ENCODE measurements at places on chromosomes 11 and 22.

DNA sequence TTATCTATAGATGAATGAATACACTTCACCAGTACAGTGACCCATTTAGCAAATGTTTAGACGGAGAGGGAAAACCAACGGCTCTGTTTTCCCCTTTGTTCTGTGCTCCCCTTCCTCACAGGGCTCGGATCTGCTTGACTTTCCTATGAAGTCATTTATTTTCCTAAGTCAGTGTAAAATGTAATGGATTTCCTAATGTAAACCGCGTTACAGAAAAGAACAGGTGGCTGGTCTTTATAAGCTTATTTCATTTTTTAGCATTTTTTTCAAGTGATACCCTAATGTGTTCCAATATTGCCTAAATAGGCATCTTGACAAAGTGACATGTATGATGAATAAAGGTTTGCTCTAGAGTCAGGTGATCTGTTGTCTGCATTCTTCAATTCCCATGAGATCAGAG, 207.5 kb downstream of the PGR start:
- DNase-seq = no peak

- DNase-seq = peak; percentile 15
These were observed 33.4 kb downstream of the SIK2 start for GRCh38 chr11:111635706-111636045.

DNA sequence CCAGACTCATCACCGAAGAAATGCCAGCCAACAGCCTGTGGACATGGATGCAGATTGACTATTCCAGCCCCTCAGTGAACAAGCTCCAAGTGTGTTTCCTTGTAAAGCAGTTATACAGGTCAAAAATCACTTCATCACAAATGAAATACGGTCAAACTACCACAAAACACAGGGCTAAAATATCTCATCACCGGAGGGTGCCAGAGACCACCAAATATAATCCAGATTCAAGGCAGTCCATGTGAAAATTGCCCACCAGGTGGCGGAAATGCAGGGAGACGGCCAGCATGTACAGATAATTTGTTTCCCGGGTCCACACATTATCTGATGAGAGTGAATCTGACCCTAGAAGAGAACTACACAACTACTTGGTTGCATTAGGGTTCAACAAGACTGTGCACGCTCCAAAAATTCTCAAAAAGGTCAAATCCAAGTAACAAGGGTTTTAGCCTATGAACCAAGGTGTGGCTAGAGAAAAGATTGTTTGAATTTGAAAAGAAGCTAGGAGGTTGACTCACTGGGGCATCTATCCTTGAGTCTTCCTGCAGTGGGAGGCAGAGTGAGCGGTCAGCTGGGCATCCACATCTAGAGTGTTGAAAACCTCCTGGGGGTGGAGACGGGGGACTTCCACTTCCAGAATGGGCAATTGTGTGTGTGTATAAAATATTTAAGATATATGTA, 71.7 kb downstream of the IGLL5 start:
- DNase-seq = peak; percentile 64

DNA sequence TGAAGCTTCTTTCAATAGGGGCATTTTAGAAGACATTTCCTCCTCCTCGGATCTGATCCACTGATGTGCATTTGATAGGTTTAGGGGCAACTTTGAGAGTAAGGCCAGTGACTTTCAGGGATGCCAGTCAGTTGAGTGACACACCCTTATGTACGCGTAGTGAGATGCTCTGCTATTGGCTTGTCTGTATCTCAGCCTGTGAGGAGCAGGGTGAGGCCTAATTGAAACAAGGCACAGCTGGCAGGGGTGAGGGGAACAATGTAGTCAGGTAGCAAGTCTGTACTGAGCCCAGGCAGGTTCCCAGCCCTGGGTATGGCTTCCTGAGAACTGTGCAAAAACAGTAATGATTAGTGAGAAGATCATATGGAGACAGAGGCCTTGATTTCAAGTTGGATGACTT, 61.5 kb downstream of the STIM1 start:
- no peak for DNase-seq

GRCh38 chr11:119352857-119353260, 6.4 kb upstream of the MFRP start:
- DNase-seq = peak; percentile 27

GRCh38 chr11:117011541-117011898, 86.7 kb downstream of the SIK3 start:
- no peak for DNase-seq

GRCh38 chr11:5833446-5833845, 8.3 kb downstream of the OR52E6 start:
- no peak for DNase-seq

- DNase-seq = no peak
These were observed 580 bp downstream of the DTX4 start for GRCh38 chr11:59172345-59173079.

DNA sequence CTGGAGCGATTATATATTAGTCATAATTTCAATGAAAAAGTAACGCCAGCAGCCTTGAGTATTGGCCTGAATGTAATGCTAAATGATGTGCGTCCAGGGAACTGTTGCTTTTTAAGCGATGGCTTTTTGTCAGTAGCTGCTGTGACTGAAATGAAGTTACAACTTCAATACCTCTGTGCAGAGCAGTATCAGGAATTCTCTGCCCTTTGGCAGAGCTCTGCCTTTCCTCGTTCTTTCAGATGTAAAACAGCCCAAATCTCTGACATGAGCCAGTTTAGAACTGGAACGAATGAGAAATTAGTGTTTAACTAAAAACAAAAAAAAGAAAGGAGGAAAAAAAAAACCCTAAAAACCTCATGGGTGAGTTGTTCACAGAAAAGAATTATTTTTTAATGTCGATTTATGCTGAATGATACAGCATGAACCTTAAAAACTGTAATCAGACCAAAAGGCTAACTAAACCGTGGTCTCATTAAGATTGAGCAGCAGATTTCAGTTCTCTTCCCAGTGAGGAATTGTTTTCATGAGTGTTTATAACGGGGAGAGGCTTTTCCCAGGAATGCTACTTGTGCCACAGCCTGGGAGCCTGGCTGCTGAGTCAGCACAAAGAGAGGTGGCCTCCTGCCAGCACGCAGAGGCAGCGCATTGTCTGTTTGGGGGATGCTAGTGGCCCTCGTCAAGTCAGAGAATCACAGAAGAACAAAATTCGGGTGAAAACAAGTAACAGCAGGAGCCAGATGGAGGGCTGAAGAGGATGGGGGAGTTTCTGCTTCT, 146.2 kb upstream of the RASSF10 start:
- peak; percentile 90 for DNase-seq

DNA sequence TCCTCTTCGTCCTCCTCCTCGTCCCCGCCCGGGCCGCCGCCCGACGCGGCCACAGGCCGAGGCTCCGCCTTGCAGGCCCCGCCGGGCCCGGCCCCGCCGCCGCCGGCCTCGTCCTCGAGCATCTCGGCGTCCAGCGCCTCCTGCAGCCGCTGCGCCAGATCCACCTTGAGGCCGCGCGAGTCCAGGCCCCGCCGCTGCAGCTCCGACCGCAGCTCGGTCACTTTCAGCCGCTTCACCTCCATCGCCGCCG, 417 bp downstream of the HNRNPUL2 start:
- DNase-seq = no peak

- no peak for DNase-seq
These were observed 15.3 kb downstream of the IL17REL start for GRCh38 chr22:49997251-49997599.

GRCh38 chr11:95088946-95089619, 563 bp upstream of the ENDOD1 start:
- no peak for DNase-seq

GRCh38 chr11:23078289-23078971, 218.2 kb upstream of the CCDC179 start:
- DNase-seq = no peak

- no peak for DNase-seq
These were observed 65.3 kb downstream of the ARFGAP2 start for GRCh38 chr11:47111318-47111804.

- no peak for DNase-seq
These were observed 9.5 kb downstream of the YPEL4 start for GRCh38 chr11:57640068-57640800.

DNA sequence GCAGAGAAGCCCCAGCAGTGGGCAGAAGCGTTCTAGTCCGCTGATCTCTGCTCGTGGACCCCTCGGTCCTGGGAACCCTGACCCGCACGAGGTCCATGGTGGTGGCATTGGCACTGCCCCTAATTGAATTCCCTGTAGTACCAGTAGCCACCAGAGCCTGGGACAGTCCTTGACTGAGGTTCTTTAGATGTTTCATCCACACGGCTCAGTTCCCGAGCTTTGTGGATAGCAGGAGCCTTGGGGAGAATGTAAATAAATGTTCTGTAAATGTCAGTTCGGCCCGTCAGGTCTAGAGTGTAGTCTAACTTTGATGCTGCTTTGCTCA, 39.4 kb upstream of the SEPTIN5 start:
- DNase-seq = no peak

DNA sequence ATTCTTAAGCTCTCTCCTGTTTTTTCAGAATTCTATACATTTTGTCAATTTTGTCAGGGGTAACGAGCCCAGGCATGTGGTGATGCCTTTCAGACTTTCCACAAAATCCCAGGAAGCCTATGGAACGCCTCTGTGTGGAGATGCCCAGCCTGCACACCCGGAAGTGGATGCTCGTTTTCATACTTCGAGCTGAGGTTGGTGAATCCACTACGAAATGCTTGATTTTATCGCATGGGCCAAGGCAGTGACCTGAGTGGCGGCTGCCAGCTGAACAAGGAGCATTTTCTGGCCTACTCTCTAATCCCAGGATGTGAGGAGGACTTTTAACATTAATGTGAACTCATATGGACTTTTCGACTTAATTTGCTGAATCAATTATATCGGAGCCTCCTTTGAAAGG, 426.7 kb upstream of the B3GAT1 start:
- no peak for DNase-seq

GRCh38 chr22:48309115-48309705, 1518.5 kb downstream of the BRD1 start:
- DNase-seq = no peak

- no peak for DNase-seq
These were observed 103.7 kb upstream of the RASSF10 start for GRCh38 chr11:12905435-12905834.

GRCh38 chr22:27740202-27740748, 61.3 kb downstream of the MN1 start:
- no peak for DNase-seq

- no peak for DNase-seq
These were observed 6.5 kb downstream of the TMEM258 start for GRCh38 chr11:61785837-61786402.

DNA sequence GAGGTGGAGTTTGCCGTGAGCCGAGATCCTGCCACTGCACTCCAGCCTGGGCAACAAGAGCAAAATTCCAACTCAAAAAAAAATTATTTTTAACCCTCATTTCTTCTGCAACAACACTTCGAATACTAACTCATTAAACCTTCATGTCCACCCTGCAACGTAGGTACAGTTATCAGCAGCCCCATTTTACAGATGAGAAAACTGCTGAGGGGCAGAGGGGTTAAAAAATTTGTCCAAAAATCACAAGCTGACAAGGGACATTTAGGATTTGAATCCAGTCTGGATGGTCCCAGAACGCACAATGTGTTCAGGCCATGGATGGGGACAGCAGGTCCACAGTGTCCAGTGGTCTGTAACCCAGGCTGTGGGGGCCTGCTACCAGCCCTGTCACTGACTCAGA, 29.0 kb downstream of the RHOD start:
- DNase-seq = no peak

- DNase-seq = no peak
These were observed 717 bp upstream of the SLC7A4 start for GRCh38 chr22:21032868-21033688.

GRCh38 chr11:1373536-1374214, 16.1 kb upstream of the BRSK2 start:
- DNase-seq = peak; percentile 25

DNA sequence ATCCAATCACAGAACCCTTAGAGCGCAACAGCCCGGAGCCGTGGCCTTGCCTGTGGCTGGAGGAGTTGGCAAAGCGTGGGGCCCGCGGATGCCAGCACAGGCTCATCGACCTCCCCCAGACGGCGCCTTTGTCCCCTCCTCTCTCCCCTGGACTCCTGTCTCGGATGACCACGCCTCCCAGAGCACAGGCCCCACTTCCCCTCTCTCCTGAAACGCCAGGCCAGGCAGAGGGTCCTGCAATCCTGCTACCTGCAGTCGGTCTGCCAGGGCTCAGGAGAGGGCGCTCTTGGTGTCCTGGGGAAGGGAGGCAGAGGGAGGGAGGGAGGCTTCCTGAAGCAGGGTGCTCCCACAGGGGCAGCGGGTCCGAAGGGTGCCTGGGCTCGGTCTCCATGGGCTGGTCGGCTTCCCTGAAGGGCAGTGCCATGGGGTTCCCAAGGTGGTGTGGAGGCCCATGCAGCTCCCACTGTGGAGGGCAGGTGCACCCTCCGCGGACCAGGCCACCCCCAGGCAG, 16.6 kb upstream of the TTLL12 start:
- DNase-seq = no peak

GRCh38 chr11:119759747-119760412, 30.9 kb upstream of the NECTIN1 start:
- no peak for DNase-seq

DNA sequence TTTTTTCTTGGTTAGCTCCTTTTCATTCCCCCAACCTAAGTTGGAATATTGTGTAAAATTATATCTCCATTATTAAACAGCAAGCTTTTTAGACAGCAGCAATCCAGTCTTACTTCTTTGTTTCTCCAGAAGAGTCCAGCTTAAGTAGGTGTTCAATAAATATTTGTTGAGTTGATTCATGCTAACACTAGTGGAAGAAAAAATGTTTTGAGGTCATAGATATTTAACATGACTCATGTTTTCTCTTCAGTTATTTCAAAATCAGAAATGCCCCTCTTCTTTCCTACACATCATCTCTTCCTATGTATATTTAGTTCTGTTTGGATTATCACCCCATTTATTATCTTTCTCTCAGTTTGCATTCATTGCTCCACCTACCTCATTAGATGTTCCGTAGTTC, 20.3 kb downstream of the CCDC83 start:
- DNase-seq = peak; percentile 58

GRCh38 chr11:20894296-20894695, 224.9 kb downstream of the NELL1 start:
- no peak for DNase-seq

DNA sequence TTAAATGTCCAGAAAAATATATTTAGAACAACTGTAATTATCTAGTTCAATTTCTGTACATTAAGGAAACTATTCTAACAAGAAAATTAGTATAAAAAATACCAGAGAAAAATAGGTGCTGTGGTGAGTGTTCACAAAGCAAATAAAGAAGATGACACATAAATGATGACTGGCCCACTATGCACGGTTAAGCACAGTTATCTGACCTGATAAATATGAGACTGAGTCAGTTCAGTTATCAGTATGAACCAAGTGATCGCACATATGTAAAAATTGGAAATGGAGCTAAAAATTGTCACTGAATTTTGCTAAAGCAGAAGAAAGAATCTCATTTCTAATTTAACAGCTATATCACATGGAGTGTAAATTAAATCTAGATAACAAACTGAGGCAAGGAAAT, 18.8 kb upstream of the MAML2 start:
- DNase-seq = no peak

DNA sequence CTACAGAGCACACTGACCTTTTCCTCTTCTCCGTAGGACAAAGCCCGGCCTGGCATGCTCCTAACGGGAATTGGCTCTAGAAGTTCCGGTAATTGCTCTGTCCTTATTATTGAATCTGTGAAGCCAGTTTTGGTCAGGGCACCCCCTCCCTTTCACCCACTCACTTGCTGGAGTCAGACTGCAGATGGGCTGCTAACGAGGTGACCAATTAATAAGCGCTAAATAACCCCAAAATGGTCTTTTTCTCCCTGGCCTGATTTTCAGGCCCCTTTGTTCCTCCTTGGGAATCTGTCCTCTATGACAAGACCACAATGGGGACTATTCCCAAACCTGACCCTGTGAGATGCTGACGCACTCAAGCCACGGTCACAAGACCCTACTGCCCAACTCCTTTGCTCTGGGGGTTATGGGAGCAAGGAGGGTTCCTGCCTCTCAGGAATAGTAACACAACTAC, 610.0 kb upstream of the CADM1 start:
- DNase-seq = no peak

- peak; percentile 69 for DNase-seq
These were observed 42.6 kb downstream of the NEU3 start for GRCh38 chr11:75031224-75031753.

Data from AG08395 (cell line).